Activated CD4-positive, alpha-beta memory T cell treated with anti-CD3 and anti-CD28 coated beads for 36 hours (primary cell): ENCODE measurements at places on chromosomes 11 and 22. TPM values are rescaled to one million over a fixed set of nuclear protein-coding genes. Genes with fewer than 3 reads are reported as not detected.

SUN2 gene
- 159 TPM for total RNA-seq

GRCh38 chr22:30287648-30288418, 1.5 kb downstream of the CASTOR1 start:
- DNase-seq = peak; percentile 93

- peak; percentile 82 for DNase-seq
These were observed 7.8 kb upstream of the JAML start for GRCh38 chr11:118232659-118233058.

DNA sequence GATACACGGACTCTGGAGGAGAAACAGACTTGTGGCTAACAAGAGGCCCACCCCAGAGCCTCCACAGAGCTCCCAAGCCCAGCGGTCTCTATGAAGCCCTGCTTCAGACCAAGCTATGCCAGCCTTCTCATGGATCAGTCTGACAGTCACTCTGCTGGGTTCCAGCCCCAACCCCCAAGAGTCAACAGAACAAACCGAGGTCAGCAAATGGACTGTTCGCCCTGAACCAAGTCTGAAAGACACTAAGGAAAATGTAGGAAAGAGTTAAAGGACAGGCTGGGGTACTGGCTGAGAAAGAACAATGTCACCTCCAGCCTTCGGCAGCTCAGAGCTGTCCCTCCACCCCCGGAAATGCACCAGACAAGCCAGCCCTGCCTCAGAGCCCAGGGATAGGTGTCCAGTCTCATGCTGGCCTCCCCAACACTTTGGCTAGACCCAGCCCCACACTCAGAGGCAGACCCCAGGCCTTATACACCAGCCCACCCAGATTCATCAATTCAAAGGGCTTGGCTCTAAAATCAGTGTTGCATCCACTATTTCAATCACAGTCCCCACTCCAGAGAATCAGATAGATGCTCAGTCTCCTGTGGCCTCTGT, 3.8 kb downstream of the ARFGAP2 start:
- no peak for DNase-seq
